ENCODE measurements at places on chromosomes 16 and 17.

- DNase-seq = peak; percentile 28
These were observed 17.2 kb upstream of the ALOX15 start for GRCh38 chr17:4658478-4659305.

- no peak for DNase-seq
These were observed 22.7 kb upstream of the KCNJ12 start for GRCh38 chr17:21353326-21354010.

- peak; percentile 49 for DNase-seq
These were observed 542 bp downstream of the KLHL36 start for GRCh38 chr16:84648595-84649510.

DNA sequence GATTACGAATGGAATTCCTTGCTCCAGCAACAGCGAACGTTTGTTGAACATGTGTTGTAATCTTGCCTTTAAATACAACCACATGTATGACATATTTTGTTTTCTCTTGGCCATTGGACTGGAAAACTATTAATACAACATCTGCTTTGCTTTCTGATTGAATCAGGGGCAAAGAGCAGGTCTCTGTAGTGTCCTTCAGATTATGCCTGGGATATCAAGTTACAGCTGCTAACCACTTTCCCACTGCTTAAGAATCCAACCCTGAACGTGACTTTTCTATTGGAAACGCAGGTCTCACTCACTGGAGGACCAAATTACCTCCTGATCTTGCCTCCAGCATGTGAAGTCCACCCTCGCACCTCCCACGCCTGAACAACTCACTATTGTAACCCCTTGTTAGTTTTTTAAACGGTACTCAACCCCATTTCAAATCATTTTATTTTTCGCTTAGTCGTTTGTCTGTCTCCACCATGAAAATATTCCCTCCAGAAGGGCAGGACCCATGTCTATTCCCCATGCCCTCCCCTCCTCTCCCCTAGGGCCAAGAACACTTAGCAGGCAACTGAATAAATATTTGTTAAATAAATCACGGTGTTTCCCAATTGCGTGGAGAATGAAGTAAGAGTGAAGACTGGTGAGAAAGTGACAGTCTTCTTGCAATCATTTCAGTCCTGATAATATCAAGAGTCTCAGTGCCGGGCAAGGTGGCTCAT, 57.4 kb upstream of the MRTFB start:
- peak; percentile 48 for DNase-seq

DNA sequence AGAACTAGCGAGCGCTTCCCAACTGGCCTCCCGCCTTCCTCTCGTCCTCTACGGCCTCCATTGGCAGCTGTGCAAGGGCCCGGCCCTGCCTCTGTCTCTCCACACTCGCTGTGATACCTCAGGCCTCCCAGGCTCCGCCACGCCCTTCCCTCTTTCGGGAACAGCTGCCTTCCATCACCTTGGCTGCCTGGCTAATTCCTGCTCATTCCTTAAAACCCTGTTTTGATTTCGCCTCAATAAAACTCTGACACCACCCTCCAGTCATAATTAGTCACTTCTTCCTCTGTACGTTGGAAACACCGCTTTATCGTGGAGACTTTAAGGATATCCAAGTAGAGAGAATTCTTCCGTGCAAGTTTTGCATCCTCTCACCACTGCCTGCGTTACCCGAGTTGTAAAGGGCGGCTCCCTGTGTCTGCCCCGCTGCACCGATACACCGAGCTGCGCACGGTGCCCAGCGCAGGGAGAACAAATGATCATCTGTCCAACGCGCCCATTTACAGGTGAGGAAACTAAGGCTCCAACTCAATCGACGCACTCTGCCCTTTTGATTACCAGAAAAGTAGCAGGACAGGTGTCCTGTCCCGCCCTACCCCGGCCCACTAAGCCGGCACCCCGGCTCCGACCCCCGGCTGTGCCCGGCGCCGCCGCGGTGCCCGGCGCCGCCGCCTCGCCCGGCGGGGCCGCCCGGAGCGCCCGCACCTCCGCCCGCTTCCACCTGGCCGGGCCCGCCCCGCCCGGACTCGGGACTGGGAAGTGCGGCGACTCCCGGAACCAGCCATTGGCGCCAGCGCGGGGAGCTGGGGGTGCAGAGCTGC, 139.7 kb downstream of the SEC14L1 start:
- peak; percentile 50 for DNase-seq

GRCh38 chr16:87637357-87637756, 35.0 kb downstream of the JPH3 start:
- no peak for DNase-seq

GRCh38 chr16:64545768-64546167, 576.1 kb downstream of the CDH11 start:
- DNase-seq = no peak

- DNase-seq = peak; percentile 35
These were observed 1.1 kb upstream of the HAPSTR1 start for GRCh38 chr16:9090101-9090959.

DNA sequence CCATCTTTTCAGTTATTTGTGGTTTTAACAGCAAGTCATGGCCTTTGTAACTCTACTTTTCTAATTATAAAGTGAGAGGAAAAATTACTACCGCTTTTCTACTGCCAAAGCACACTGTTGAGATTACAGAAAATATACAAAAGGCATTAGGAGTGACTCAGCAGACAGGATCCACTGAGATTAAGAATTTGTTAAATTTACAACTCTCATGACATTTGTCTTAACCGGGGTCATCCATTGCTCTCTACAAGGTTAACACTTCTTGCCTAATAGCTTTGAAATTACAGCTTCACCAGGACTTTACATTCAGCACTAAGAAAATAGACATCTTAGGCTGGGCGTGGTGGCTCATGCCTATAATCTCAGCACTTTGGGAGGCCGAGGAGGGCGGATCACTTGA, 93.4 kb downstream of the SSH2 start:
- no peak for DNase-seq
